ENCODE measurements at places on chromosomes 1 and 21. TPM values are rescaled to one million over a fixed set of nuclear protein-coding genes. Genes with fewer than 3 reads are reported as not detected.

MTR gene
- 15.8 TPM for total RNA-seq

FAM177B gene
- total RNA-seq = not detected

MYBPHL gene
- total RNA-seq = not detected

WLS gene
- total RNA-seq = 107 TPM

LAMC1 gene
- total RNA-seq = 620 TPM

SPRR1B gene
- total RNA-seq = not detected

USH2A gene
- under 0.01 TPM for total RNA-seq

ITLN1 gene
- not detected for total RNA-seq

OR2T29 gene
- not detected for total RNA-seq

S100A1 gene
- total RNA-seq = 0.44 TPM

KRTAP27-1 gene
- not detected for total RNA-seq

CLDN17 gene
- total RNA-seq = not detected

CLIC6 gene
- total RNA-seq = not detected

SLC35D1 gene
- total RNA-seq = 37.9 TPM

CD1D gene
- total RNA-seq = 0.66 TPM

ARTN gene
- total RNA-seq = not detected

RHBDL2 gene
- total RNA-seq = 0.57 TPM

CNKSR1 gene
- 0.22 TPM for total RNA-seq

ADCY10 gene
- total RNA-seq = 0.22 TPM

S100A3 gene
- 2.4 TPM for total RNA-seq

LCE1C gene
- not detected for total RNA-seq

MAEL gene
- 33.9 TPM for total RNA-seq

GJA9 gene
- not detected for total RNA-seq

PTAFR gene
- 0.14 TPM for total RNA-seq

CFHR3 gene
- not detected for total RNA-seq

LIN28A gene
- not detected for total RNA-seq

ST6GALNAC5 gene
- 7.3 TPM for total RNA-seq

NBPF8 gene
- 10.9 TPM for total RNA-seq

CCDC24 gene
- total RNA-seq = 4.4 TPM

HSPB7 gene
- total RNA-seq = 3.7 TPM

PIP5K1A gene
- 71.9 TPM for total RNA-seq

KCNJ10 gene
- total RNA-seq = not detected
